Activated T-helper 1 cell treated with anti-CD3 and anti-CD28 coated beads, Interleukin-12 subunit alpha, Interleukin-12 subunit beta, Interleukin-2, Interleukin-4 antibody, amounts not matched to agents 30 ng/mL and 10 ng/mL and 1 ng/mL, durations not matched to agents 14 hours and 24 hours and 36 hours (primary cell): ENCODE measurements at places on chromosomes 2 and 18. TPM values are rescaled to one million over a fixed set of nuclear protein-coding genes. Genes with fewer than 3 reads are reported as not detected.

The KCNIP3 gene
- total RNA-seq = not detected in 2 replicates

The TRABD2A gene
- 62.1 and 62.2 TPM in 2 replicates for total RNA-seq

The DLX1 gene
- not detected in 2 replicates for total RNA-seq

The SPAST gene
- total RNA-seq = 18.9 and 21.0 TPM in 2 replicates

The TBR1 gene
- 0.05 TPM in 1 of 2 replicates, not detected in the other for total RNA-seq
